Breast epithelium (tissue), 4 donors: ENCODE measurements at places on chromosomes 6 and 20.

GRCh38 chr6:56079751-56080540 is 167.4 kb downstream of the COL21A1 start:
- no peak for DNase-seq

GRCh38 chr20:58546756-58547622 is 31.8 kb upstream of the APCDD1L start:
- DNase-seq = no peak

GRCh38 chr20:62646851-62647520 is 4.7 kb downstream of the SLCO4A1 start:
- DNase-seq = no peak

GRCh38 chr6:44535446-44535845 is 147.9 kb downstream of the CDC5L start:
- no peak for DNase-seq

DNA sequence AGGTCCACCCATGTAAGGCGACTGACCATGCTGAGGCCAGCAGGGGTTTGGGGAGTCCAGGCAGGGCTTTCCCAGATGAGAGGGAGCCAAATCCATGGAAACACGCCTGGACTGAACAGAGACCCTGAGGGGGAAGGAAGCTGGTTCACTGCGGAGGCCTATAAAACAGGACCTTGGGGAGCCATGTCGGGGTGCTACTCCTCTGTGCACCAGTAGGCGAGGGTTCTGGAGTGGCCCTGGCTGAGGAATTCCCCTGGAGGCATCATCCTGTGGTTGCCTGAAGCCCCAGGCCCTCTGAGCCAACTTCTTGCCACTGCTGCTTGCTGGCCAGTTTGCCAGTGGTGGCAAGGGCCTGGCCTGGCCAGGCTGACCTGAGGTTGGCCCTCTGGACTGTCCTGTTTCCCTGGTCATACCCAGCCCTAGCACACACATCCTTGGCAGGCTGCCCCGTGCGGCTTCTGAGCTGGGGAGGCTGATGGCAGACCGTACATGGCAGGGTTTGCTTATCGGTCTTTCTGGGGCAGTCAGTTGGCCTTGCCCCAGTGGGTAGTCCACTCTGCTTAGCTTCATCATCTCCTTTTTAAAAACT is 2.2 kb upstream of the LRRN4 start:
- no peak for DNase-seq

GRCh38 chr6:73577676-73578075 is 56.8 kb upstream of the EEF1A1 start:
- DNase-seq = no peak

DNA sequence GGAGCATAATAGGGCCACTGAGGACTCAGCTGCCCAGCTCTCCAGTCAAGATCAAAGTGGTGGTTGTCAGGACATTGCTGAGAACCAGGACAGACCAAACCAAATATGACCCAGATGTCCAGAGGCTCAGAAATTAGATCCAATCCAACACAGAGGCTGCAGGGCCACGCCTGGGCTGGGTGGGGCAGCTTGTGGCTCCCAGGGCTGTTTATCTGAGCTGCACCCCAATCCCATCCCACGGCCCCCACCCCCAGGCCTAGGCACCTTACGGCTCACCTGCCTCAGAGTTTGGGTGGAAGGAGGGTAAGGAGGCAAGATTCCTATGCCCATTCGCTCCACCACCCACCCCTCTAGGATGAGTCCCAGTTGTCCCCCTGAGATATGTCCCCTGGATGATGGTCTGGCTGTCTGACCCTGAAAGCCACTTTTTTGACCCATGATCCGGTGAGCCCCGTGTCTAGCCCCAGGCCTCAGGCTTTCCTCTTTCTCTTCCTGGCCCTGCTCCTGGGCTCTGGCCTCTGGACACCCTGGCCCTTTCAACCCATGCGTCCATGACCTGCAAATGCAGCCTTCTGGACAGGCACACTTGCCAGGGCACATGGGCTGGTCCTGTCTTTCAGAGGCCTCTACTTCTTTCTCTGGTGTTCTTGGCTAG is 40.0 kb downstream of the CPXM1 start:
- no peak for DNase-seq
